ENCODE measurements at places on chromosomes 1 and 21.

DNA sequence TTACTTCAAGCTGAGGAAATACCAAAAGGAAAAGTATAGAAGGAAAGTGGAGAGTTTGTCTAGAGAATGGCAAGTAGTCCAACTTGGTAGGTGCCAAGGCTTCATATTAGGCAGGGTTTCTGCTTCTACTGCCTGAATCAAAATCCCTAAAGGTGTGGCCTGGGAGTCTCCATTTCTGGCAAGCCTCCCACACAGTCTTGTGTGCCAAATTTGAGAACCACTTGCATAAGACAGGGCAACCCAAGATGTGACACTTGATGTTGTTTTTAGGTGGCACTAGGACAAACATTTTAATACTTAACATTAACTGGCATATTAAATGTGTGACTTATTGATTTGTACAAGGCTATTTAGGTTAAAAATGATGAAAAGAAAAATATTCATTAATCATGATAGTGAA lies 60.1 kb downstream of the ATG4C start:
- DNase-seq, result no peak

- DNase-seq, result no peak
Measured at GRCh38 chr1:234853906-234854644, 244.1 kb upstream of the IRF2BP2 start.

GRCh38 chr21:27424601-27425000 lies 457.7 kb upstream of the ADAMTS5 start:
- DNase-seq, result no peak

GRCh38 chr1:77281491-77282186 lies at the start of gene AK5:
Gene AK5 (plus strand): TSS chr1:77282019. CDS start chr1:77282314, 295 bp downstream.
- peak; percentile 64 for DNase-seq

GRCh38 chr1:247111700-247112478 lies 7.7 kb upstream of the ZNF669 start:
- peak; percentile 50 for DNase-seq

DNA sequence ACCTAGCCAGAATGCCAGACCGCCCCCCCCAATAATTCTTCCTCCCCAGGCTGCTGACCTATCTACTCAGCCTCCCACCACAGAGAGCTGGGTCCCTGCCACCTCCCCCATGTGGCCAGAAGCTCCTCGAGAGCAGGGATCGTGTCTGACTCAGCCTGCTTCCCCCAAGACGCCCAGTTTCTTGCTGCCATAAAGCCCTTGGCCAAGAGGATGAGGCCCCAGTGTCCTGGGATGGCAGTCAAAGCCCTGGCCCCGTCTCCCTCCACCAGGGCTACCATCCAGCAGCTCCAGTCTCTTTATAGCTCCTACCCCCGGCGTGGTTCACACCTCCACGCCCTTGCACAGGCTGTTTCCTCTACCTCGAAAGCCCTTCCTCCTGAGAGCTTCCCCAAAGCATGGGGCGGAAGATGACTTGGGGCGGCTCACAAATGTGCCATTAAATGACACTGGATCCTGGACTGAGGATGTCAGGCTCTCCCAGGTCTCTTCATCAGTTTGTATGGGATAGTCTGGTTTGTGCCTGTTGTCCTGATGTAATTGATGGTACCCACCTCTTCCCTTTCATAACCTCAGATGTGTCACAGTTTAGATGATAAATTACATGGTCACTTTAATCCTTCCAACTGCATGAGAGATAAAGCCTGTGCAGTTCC lies 13.2 kb downstream of the ADGRB2 start:
- DNase-seq, result no peak

Data from globus pallidus (tissue), 1 donor.